BJ (cell line): ENCODE measurements at places on chromosomes 12 and 14. TPM values are rescaled to one million over a fixed set of nuclear protein-coding genes. Genes with fewer than 3 reads are reported as not detected.

GRCh38 chr12:125533434-125534029 lies 468.3 kb downstream of the AACS start:
- DNase-seq: no peak

DNA sequence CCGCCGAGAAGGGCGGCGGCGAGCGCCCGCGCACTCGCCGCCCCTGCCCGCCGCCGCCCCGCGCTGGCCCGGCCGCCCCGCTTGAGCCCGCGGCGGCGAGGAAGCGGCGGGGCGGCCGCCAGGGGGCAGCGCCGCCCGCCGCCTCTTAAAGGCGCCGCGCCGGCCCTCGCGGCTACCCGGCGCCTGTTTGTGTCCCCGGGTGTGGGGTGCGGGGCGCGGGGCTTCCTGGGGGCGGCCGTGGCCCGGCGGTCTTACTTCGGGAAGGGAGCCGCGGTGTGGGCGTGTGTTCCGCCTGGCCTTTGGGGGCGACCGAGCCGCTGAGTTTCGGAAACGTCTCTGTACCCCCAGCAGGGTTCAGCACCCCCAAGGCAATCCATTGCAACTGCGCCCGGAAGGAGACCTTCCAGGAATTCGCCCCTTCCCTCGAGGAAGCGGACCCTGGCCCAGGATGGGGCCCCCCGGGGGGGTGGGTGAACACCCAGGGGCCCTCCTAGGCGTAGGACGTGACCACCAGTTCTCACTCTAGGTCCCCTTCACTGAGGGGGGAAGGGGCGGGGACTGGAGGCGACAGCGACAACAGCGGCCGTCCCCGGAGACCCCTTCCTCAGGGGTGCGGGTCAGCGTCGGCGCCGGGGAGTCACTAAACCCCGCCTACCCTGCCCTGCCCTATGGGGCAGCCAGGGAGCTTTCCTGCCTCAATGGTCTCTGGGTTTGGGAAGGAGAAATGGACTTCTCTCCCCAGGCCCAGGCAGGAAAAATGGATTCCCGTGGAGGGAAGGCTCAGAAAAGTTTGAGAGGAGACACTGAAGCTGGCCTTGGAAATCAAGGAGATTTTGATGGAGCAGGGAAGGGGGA lies at the start of gene ITPK1:
Gene ITPK1, minus strand, starts transcription at position 105 of the 855 bp plus-strand sequence. CDS start 762 bp downstream, outside the sequence.
- no peak for DNase-seq

POTEM gene
- polyA plus RNA-seq: not detected in 2 replicates

DNA sequence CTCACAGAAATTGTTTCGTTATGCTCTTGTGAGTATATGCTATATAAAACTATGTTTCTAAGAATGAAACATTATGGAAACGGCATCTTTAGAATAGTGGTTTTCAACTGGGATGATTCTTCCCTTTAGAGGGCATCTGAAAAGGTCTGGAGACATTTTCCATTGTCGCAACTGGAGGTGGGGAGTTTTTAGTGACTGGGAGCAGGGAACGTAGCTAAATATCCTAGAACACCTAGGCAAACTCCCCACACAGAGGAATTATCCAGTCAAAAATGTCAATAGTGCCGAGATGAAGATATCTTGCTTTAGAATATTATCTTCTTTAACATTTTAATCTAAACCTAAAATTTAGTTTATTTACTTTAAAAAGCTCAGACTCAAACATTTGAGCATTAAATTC lies 486.1 kb upstream of the FOXG1 start:
- DNase-seq: no peak

RTN1 gene
- 0.18 and 0.36 TPM in 2 replicates for polyA plus RNA-seq

APPL2 gene
- polyA plus RNA-seq: 58.4 and 59.4 TPM in 2 replicates

SDSL gene
- 8.6 and 13.2 TPM in 2 replicates for polyA plus RNA-seq

DNA sequence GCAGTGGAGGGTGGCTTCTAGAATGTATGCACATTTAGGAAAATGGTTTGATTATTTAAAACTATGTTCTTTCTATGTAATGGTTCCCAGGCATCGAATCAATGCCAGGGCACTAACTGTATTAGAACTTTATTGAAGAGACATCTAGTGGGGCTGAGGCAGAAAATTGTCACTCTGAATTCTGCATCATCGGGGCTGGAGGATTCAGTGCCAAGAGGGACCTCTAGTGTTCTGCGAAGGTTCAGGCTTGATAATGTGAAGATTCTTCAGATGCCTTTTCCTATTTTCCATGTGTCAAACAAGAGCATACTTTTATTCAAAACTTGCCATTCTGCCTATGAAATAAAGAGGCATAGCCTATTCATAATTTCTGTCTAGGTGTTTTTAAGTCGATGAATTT lies 146.3 kb downstream of the CAND1 start:
- no peak for DNase-seq

DNA sequence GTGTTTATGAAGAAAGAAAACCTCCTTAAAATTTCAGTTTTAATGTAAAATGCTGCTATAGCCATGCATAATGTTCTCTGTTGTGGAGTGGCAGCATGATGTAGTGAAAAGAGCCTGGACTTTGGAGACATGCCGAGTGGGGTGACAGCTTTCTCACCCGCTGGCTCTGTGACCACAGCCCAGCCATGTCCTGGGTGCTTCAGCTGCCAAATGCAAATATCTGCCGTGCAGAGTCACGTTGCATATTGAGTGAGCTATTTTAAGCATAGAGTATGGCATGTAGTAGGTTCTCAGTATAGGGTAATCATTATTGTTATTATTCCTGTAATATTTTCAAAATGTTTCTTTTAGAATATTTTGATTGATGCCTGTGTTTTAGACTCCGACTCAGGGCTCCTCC lies 15.5 kb upstream of the TCTN2 start:
- no peak for DNase-seq

GRCh38 chr12:93862424-93862823 lies 185.2 kb downstream of the CRADD start:
- no peak for DNase-seq

- DNase-seq: no peak
Observed at GRCh38 chr12:23950210-23950774, 822 bp upstream of the SOX5 start.

DNA sequence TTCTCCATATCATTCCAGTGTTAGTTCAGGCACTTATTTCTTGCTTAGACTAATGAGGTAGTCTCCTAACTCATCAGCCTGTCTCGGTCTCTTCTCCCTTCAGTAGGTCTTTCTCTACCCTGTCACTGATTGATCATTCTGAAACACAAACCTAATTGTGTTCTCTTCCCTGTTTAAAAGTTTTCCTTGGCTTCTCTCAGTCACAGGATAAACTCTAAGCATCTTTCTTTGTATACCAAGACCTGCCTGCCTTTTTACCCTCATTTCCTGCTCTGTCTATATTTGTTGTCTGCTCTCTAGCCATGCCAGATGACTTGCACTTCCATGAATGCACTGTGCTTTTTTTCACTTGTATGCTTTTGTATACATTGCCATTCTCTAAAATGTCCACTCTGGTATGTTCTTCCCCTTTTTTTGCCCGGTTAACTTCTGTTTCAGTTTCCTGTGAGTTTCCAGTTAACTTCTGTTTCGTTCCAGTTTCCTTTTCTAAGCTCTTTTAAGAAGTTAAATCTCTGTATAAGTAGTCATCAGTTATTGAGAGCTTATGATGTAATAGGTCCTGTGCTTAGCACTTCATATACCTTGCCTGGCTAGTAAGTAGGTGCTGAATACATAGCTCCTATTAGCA lies 12.8 kb downstream of the DIP2B start:
- DNase-seq: no peak

DNA sequence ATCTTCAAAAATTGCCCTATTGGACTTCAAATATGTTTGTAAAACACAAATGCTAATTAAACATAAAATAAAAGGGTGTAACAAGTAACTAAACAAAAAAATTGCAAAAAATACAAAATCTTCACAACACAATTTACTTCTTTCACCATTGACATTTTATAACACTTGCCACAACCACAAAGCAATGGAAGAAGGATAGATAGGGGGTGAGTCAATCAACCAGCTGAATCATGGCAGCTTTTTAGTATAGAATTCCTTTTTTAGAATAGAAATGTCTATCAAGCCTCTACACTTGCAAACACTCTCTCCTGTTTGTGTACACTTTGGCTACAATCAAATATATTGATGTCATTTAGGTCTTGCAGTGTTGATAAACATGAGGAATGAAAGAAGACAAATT lies 232.7 kb downstream of the SLC16A7 start:
- no peak for DNase-seq

SPIC gene
- not detected in 2 replicates for polyA plus RNA-seq

TSPAN19 gene
- polyA plus RNA-seq: not detected in 2 replicates

GRCh38 chr14:68403191-68404145 lies 389.4 kb downstream of the ZFP36L1 start:
- DNase-seq: peak; percentile 50

DNA sequence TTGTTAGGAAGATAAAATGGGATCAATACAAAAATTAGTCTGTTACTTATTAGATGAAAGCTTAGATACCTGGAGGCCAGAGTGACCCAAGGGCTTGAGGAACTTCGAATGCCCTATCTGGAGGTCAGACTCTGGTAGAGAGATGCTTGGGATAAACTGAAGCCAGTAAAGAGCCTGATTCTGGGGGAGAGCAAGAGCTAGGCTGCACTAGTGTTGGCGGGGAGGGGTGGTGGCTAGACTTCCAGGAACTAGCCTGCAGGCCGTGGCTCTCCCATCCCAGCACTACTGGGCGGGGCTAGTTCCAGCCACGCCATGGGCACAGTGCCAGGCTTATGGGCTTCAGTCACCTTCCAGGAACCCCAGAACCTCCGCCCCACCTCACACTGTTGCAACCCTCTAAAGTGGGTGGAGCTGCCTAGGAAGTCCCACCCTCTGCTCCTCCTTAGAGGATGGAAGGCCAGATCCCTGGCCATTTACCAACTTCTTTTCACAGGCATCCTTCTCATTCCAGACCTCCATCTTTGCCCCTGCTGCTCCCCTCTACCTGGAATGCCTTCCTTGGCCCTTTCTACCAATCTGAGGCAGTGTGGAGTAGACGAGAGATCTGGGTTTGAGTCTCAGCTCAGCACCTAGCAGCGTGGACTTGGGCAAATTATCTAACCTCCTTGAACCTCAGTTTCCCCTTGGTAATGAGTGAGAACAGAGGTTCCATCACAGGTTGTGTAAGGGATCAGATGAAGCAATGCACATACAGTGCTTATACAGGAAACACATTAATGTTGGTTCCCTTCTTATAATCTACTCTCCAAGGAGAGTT lies 6.3 kb upstream of the NFE2 start:
- no peak for DNase-seq
